Activated CD4-positive, CD25-positive, alpha-beta regulatory T cell treated with anti-CD3 and anti-CD28 coated beads, Interleukin-2, amount 50 U/mL, for 16 hours (primary cell): ENCODE measurements at places on chromosomes 5 and 9.

- no peak for DNase-seq
Observed at GRCh38 chr9:85501456-85501855, 240.3 kb downstream of the AGTPBP1 start.

DNA sequence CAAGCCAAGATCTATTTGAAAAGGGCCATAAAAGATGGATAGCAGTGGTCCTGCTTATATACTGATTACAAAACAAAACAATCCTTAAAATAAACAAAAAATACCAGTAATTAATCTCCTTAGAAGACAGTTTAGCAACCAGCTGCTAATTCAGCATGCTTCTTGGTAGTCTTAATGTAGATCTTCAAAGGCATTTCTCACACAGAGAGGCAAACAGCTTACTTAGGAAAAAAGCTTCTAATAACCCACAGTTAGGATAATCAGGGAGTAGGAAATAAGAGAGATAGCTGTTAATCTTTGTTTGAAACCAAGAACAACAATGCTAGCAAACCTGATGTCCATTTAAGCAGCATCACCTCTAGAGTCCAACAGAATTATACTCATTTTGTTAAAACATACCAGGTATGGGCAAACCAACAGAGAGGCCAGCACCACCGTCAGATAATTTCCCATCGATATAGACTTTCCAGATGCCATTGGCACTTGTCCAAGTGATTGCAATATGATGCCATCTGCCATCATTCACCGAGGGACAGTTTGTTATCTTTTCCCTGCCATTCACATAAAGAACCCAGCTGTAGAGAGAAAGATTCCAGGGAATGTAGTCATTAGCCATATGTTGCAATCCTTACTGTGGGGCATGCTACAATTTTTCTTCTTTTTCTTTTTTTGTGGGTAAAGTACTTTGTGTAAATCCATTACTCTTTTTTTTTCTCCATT, 105.6 kb upstream of the TXNDC8 start:
- no peak for DNase-seq

GRCh38 chr9:16453390-16453789, 417.1 kb downstream of the BNC2 start:
- DNase-seq, result no peak

- DNase-seq, result no peak
Observed at GRCh38 chr5:108650997-108651396, 96.7 kb upstream of the FER start.

DNA sequence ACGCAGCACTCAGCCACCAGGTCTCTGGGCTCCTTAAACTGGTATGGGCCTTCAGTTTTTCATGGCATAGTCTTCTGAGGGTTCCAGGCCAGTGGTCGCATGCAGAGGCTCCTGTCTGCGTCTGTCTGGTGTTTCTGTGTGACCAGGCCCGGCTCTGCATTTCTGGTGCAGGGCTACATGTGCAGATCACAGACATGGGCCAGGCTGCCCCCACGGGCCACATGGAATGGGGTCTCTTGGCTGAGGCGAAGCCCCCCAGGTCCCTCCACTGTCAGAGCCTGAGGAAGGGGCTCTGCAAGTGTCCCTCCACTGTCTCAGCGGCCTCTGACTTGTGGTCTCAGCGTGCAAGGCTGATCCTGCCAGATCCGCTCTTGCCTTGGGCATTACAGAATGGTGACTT, 15.6 kb upstream of the CARD19 start:
- DNase-seq, result no peak

DNA sequence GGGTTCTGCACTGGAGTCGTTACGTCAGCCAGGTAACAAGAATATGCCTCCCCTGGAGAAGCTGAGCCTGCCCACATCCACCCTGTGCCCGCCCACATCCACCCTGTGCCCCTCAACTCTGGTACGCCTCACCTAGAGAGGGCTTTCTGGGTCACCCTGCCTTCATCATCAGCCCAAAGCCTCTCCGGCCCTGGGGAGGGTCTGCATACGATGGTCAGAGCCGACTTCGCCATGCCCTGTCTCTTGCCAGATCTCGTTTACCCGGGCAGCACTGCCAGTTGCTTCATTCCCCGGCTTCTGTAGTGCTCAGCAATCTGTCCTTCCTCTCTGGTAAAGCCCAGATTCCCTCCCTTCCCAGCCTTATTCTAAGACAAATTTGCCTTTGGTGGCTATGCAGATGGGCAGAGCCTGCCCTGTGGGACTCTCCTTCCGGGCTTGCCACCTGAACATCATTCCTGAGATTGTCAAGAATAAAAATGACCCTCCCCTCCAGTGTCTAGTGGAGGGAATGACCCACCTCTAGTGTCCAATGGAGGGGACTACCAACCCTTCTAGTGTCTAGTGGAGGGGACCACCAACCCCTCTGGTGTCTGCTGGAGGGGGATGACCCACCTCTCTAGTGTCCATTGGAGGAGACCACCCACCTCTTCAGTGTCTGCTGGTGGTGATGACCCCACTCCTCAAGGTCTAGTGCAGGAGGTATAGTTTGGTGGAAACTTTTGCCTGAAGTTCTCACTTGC, 3.4 kb downstream of the PLEKHG4B start:
- DNase-seq, result no peak

GRCh38 chr5:126852841-126853271, 75.9 kb downstream of the LMNB1 start:
- no peak for DNase-seq

- DNase-seq, result no peak
Observed at GRCh38 chr9:76756268-76756640, 8.0 kb upstream of the PCA3 start.

DNA sequence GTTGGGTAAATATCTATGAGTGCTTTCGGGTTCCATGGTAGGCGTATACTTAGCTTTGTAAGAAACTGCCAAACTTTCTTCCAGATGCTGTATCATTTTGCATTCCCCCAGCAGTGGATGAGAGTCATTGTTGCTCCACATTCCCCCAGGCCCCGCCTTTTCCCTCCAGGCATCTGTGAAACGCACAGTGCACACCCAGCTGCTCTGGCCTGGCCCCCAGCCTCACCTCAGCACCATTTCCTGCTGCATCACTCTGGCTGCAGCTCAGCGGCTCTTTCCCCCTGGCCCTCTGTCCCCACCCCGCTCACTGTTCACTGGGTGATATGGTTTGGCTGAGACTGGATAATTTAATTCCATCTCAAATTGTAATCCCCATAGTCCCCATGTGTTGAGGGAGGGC, 76.6 kb upstream of the SPTLC1 start:
- no peak for DNase-seq

GRCh38 chr5:75130818-75131349, 78.5 kb upstream of the GCNT4 start:
- no peak for DNase-seq

GRCh38 chr5:163809473-163809872, 304.1 kb downstream of the MAT2B start:
- no peak for DNase-seq

GRCh38 chr5:153659039-153659736, 168.7 kb downstream of the GRIA1 start:
- DNase-seq, result no peak

GRCh38 chr5:16411741-16412455, 53.7 kb downstream of the ZNF622 start:
- no peak for DNase-seq

- DNase-seq, result no peak
Observed at GRCh38 chr5:142769251-142769792, 855 bp upstream of the ARHGAP26 start.

GRCh38 chr5:66351813-66352212, 207.7 kb downstream of the SREK1 start:
- no peak for DNase-seq

- no peak for DNase-seq
Observed at GRCh38 chr9:91755761-91756509, 194.1 kb downstream of the ROR2 start.

GRCh38 chr5:45038366-45038987, 229.7 kb downstream of the MRPS30 start:
- DNase-seq, result no peak

- no peak for DNase-seq
Observed at GRCh38 chr5:78300464-78301045, 6.1 kb upstream of the AP3B1 start.

DNA sequence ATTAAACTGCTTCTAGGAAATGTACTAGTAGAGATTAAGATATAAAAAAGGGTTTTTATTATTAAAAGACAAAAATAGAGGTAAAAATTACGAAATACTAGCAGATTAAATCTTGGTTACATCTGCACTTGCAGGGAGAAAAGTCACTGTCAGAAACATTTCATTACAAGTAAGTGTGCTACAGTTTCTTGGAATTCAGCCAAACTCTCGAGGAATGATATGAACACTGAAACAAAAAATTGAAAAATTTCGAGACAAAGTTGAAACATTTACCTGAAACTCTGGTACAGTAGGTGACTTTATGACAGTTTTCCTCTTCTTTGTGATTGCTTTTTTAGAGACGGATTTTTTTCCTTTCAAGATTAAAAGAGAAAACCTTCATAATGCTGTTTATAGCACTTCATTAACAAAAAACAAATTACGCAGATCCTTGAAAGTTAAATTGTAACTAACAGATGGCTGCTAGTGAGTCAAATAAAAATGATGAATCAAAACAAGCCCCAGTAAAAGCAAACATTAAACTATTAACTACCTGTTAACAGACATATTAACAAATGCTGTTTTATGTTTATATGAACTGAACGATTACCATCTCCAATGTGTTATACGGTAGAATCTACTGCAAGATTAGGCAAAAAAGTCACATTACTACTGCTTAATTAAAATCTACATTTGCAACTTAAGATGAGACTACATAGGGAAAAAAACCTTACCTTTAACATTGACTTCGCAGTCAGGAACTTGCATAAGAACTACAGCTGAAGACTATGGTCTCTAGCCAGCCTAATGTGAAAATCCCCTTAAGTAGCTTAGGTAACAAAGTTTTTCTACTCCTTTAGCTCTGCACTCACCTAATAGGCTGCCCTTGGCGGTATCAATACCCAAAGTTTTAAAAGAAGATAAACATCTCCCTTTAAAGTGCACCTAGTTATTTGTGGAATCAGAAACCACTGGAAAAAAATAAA, 61.4 kb downstream of the RANBP6 start:
- DNase-seq, result no peak

DNA sequence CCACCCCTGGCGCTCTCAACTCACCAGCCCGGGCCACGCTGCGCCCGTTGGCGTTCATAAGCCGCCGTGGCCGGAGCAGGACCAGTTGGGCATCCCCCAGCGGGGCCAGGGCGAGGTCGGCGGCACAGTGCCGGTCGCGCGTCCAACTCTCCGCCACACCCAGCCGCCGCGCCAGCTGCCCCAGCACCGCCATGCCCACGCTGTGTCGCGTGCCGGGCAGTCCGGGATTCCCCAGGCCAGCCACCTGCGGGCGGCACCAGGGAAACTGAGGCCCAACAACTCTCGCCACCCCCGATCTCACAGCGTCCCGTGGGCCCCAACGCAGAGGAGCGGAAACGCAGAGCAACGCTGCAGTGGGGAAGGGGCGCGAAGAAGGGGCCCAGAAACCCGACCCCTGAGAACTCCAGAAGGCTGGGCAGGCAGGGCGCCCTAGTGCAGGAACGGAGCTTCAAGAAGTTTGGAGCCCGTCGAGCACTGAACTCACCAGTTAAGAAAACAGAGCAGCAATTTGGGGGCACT, 453 bp downstream of the PTRH1 start:
- no peak for DNase-seq

DNA sequence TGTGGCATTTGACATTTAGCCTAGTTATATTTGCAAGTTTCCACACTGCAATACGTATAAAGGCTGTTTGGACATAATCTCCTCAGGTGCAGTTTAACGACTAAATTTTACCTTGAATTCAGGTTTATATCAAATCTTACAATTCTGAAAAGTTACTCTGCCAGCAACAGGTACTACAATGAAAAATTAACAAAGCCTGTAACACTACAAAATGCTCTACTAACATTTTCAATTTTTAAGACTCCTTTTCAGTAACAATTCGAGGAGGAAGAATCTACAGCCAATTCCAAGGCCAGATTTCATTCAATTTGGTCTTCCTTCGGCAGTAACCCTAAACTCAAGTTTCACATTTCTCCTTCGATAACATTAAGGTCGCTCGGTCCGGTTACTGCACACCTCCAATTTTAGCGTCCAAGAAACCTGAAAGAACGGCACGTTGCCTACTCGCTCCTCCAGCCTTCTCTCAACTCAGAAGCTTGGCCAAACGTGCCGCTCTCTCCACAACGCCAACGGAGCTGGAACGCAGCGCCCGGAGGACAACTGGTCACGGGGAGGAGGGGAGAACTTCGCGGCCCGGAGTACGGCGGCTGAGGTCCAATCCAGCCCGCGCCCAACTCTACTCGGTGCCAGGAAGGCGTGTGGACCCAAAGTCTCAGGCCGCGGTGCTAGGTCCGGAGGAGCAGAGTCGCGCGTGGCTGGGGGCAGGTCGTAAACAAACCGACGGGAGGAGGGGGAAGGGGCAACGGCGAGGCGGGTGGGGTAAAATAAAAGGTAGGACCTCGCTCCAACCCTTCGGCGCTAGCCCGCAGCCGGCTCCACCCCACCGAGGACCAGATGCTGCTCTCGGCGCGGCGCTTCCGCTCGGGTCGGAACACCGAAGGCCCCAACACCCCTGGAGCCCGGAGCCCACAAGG, 681 bp downstream of the FNIP1 start:
- DNase-seq, result peak; percentile 6
